Fibroblast of the aortic adventitia (primary cell): ENCODE measurements at places on chromosomes 11 and 22. TPM values are rescaled to one million over a fixed set of nuclear protein-coding genes. Genes with fewer than 3 reads are reported as not detected.

TUT1 gene
- 4.5 and 9.4 TPM in 2 replicates for total RNA-seq

AGBL2 gene
- 0.90 and 1.4 TPM in 2 replicates for total RNA-seq

UPK3A gene
- not detected in 2 replicates for total RNA-seq

SEZ6L gene
- under 0.01 TPM in 1 of 2 replicates, not detected in the other for total RNA-seq

SSTR3 gene
- 0.41 TPM in 1 of 2 replicates, not detected in the other for total RNA-seq
